T-helper 2 cell (primary cell): ENCODE measurements at places on chromosomes 4 and X.

DNA sequence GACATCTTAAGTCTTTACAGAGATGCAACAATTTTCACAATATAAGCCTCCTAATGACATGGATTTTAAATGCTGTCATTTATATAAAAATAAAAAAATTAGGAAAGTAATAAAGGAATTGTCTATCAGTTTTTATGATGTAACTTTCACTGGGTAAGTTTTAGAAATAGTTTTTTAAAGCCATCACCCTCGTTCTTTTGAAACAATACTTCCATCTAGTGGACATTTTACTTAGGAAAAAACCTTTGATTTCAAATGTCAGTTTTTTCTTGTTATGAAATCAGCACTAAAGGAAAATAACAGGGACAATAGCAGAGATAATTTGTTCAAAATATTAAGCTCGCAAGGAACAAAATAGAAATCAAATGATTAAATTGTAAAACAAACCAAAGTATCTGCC, 24.3 kb upstream of the NDNF start:
- peak; percentile 26 for DNase-seq

GRCh38 chrX:74434336-74434735, 13.0 kb downstream of the SLC16A2 start:
- no peak for DNase-seq

DNA sequence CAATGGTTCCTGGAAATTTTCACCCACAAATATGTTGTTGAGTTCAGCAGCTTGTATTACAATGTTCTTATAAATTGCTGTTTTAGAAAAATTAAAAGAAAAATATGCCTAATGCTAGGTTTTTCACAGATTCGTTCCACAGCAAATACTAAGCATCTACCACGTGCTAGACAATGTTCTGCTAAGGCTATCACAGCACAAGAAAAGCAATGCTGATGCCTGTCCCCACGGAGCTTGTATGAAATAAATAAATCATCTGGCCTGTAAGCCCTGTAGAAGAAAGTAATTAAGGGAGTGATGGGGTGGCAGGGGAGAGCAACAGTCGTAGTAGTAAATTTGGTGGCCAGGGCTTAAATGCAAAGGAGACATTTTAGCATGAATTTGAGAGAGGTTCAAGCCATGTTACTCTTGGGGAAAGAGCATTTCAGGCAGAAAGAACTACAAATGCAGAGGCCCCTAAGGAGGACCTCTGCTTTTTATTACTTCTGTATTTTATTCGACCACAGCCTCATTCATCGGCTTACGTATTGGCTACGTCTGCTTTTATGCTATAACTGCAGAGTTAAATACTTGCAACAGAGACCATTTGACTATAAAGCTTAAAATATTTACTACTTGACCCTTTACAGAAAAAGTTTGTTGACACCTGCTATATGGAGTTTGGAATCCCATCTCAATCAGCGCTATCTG, 36.3 kb downstream of the ARAP2 start:
- no peak for DNase-seq

GRCh38 chr4:25827897-25828296, 34.9 kb downstream of the SEL1L3 start:
- no peak for DNase-seq

DNA sequence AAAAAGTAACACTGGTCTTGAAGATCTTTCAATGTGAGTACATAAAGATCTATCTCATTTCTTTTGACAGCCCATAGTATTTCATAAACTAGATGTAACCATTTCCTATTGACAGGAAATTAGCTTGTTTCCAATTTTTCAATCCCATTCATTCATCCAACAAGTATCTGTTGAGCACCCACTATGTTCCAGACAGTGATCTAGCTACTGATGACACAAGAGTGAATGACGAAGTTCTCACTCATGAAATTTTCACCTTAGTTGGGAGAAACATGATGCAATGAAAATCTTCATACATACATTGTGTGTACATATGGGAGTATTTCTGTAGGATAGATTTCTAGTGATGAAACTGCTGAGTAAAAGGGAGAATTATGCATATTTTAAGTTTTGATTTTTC, 1.7 kb downstream of the CD38 start:
- DNase-seq: no peak

GRCh38 chr4:127162741-127163140, 470.0 kb upstream of the INTU start:
- DNase-seq: no peak
